GM12891 (cell line): ENCODE measurements at places on chromosomes 12 and 14.

GRCh38 chr12:10213168-10214135 lies 775 bp downstream of the GABARAPL1 start:
- peak; percentile 49 for DNase-seq

GRCh38 chr14:46377305-46377704 lies 274.3 kb downstream of the RPL10L start:
- no peak for DNase-seq

DNA sequence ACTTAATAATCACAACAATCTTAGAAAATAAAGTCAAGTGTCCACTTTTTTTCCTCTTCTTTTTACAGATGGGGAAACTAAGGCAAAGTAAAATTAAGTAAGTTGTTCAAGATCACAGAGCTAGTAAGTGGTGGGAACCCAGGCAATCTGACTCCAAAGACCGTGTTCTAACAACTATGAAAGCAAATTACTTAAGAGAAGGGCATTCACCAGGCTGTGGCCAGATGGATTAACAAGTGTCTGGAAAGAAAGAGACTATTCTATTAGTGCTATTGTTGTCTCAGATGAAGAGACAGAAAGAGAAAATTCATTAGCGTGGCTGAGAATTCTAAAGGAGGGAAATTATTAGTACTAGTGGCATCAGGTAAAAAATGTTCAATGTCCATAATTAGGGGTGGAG lies 48.5 kb downstream of the FGD6 start:
- DNase-seq: no peak

DNA sequence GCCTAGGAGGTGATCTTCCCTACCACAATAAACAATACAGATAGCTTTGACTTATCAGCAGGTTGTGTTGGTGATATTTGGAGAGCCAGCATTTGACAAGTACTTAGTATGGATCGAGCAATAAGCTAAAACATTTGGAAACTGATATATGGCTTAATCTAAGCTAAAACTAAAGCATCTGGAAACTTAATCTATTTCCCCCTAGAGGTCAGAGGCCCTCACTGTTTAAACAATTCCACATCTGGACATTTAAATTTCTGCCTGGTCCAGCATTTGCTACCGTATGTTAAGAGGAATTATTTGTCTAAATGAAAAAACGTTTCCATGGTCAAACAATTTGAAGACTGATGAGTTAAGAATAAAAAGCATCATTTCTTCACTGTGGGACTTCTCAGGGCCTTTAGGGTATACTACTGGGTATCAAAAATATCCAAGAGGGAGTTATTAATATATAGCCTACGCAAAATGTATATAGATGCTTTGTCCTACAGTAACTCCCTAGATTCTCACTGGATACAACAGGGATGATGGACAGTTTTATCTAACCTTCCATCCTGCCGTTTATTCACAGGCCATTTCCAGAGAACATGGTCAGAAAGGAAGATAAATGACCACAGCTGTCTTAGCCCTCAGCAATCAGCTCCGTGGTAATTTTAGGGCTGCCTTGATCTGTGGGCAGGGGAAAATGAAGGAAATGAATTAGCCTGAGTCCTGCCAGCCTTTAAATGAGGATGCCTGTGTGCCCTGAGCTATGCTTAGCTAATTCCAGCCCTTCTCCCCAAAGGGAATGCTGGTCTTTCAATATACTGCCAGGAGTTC lies 135.4 kb upstream of the NUDT4 start:
- no peak for DNase-seq

- no peak for DNase-seq
Observed at GRCh38 chr12:20211541-20211940, 156.8 kb upstream of the PDE3A start.

DNA sequence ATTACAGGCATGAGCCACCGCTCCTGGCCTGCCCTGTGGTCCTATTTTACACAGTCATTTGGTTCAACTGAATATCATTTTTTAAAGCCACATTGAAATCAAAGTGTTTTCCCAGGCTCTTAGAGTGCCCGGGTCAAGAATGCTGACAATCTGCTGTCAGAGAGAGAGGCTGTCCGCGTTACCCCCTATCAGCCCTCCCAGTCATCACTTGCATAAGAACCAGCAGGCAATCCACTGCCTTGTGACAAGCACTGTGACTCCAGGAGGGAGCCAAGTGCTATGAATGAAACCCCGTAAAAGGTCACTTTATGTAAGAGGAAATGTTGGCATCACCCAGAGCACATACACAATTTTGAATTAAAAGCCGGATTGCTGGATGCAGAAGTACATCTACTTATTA lies 13.5 kb downstream of the PHLDA1 start:
- no peak for DNase-seq

DNA sequence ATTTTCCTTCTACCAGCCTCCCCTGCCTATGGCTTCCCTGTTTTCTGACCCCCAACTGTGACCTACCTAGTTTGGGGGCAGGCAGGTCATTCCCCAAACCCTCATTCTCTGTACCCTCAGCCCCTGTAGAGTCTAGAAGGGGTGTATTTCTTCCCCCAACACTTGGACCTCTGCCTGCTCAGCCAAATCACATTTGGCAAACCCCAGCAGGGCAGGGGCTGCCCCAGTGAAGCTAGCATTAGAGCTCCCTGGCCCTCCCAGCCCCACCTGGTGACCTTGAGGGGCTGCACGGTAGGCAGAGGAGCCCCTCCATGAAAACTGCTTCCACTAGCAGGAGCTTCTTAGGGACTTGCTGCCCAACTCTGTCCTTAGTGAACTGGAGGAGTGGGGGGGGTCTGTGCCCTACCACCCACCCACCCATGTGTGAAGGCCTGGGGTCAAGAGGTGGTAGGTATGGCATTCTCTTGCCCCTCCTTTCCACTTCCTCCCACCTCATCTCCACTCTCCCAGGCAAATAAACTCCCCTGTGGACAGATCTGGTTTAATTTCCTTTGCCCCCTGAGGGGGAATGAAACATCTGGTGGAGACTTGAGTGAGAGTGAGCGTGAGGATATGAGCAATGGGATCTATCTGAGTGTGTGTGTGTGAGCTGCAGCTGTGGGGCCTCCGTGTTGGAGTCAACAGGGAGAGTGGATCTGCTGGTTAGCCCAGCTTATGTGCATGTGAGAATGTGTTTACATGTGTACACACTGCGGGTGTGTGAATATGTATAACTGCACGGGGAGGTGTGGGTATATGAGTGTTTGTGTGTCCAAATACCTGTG lies 1.6 kb downstream of the NXPH4 start:
- DNase-seq: no peak

DNA sequence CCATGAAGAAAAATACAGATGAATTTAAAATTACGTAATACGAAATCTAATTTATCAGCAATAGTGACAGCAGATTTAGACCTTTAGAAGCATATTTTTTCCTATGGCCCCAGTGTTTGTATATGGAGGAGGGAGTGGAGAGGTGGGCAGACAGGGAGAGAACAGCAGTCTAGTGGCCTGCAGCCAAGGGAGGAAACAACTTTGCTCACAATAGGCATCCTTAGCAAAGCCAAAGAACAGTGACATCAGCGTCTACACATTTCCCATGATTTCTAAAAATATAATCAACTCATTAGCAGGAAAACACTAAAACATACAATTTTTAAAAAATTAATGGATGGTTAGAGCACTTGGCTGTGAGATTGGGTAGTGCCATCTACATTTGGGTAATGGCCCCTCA lies 622.6 kb upstream of the ATP2B1 start:
- DNase-seq: no peak

GRCh38 chr14:92563359-92563758 lies 49.8 kb downstream of the RIN3 start:
- peak; percentile 47 for DNase-seq

- DNase-seq: peak; percentile 64
Observed at GRCh38 chr12:108616941-108617858, 16.5 kb downstream of the SELPLG start.

DNA sequence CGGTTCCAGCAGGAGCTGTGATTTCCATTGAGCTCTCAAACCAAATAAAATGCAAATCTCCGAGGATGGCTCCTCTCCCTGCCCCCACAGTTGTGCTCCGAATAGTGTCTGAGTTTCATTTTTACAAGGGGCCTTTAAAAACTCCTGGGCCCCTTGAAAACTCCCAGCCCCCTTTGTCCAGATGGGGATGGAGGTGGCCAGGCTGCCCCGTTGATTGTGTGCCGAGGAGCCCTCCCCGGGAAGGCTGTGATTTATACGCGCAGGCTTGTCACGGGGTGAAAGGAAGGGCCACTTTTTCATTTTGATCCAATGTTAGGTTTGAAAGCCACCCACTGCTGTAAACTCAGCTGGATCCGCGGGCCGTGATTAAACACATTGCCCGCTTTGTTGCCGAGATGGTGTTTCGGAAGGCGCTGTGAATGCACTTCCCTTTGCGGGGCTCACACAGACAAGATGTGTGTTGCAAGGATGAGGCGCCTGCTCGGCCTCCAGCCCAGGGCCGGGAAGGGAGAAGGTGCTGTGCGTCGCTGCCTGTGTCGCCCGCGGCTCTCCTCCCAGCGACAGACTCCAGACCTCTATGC lies 98.8 kb downstream of the TMEM132C start:
- DNase-seq: no peak

DNA sequence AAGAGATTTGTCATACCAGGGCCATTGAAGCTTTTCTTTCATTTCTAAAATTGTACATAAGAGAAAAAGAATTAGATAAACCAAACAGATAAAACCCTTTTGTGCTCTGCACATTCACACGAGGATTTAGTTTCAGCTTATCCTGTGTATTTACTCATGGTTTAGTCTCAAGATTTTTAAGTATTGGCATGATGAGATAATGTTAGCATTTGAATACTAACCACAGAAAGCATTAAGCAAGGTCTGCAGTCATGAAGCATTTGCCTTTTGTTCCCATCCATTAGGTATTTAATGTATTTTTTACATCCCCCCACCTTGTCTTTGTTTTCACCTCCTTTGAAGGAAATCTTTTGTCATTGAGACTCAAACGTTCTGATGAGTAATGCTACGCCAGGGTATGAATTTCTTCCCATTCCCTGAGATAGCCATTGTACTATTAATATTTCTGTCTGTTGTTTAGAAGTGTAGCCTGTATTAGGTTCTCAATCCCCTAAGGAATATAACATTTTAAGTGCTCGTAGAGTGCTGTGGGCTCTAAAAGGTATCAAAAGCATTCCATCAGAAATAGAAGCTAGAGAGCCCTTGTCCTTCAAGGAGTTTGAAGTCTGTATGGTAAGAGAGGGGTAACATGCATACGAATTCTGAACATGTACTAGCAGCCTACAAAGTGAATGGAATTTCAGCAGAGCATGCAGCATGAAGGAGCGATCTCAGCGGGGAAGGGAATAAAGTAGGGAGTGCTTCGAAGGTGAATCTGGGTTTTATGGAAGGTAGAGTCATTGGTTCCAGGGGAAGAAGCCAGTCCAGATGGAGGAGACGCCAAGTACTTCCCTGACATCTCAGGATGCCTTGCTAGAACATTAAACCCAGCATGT lies 22.3 kb downstream of the CRADD start:
- DNase-seq: no peak

DNA sequence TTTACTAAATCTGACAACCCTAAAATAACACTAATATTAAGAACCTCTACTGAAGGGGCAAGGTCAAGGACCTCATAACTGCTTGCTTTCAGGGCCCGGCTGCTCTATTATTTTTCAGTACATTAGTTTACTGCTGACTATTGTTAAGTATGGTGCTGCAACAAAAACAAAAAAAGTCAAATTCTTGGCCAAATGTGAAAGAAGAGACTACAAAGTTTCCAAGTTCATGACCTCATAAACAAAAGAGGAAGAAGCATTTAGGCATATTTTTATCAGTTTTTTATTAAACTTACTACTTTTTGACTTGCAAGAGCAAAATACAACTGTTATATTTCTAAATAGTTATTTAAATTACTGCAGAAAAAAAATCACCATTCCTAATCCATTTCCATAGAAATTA lies 109.8 kb upstream of the GPHB5 start:
- no peak for DNase-seq

- DNase-seq: no peak
Observed at GRCh38 chr12:105419606-105420005, 89.1 kb downstream of the C12orf75 start.

DNA sequence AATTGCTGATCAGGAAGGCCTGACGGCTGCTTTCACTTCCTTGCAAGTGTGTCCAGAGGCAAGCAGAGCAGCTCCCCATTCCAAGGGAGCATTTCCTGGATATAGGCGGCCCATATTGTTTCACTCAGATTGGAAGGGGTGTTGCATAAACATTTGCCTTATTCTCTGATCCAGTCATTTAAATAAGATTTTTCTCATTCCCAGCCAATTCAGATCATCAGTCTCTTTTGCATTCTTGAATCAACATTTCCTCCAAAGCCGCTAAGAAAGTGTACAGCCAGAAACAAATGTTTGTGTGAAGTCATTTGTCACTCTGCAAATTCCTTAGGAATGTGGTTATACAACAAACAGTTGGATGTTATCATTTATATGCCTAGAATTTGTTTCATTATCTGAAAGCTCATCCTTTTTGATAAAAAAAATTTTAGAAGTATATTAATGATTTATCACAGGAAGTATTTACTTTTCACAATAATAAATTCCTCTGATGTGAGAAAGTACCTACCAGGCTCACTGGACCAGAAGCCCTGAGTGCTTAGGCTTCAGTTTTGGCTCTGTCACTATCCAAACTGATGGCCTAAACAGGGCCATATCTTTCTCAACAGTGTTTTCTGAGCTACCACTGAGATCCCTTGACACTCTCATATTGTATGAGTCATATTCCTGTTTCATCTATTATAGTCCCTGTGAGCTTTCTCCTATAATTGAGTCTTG lies 379.6 kb downstream of the CCDC91 start:
- no peak for DNase-seq

GRCh38 chr12:54603173-54603814 lies 14.8 kb upstream of the PPP1R1A start:
- peak; percentile 63 for DNase-seq

DNA sequence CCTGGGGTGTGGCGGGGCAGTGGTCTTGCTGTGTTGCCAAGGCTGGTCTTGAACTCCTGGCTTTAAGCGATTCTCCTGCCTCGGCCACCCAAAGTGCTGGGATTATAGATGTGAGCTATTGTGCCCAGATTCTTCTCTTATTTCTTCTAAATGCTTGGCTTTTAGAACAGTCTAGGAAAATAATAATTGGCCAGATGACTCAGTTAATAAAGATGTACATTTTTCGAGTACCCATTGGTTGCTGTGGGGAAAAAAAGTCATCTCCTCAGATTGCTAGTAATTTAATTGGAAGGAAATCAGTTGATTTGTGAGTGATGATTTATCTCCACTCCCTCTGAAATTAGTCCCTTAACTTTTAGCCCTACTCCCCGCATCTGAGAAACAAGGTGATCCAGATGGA lies 45.5 kb downstream of the CHST11 start:
- DNase-seq: no peak

DNA sequence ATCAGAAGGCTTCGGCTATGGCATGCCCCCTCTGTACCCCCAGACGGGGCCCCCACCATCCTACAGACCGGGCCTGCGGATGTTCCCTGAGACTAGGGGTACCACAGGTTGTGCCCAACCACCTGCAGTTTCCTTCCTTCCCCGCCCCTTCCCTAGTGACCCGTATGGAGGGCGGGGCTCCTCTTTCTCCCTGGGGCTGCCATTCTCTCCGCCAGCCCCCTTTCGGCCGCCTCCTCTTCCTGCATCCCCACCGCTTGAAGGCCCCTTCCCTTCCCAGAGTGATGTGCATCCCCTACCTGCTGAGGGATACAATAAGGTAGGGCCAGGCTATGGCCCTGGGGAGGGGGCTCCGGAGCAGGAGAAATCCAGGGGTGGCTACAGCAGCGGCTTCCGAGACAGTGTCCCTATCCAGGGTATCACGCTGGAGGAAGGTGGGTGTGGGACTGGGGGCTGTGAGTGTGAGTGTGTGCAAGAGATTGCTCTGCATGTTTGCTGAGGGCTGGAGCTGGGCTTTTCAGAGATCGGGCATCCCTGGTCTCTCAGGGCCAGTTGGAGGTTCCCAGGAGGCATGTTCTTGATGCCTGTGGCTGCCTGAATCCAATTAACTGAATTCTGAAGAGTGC lies 8.6 kb downstream of the NFATC4 start:
- no peak for DNase-seq

- no peak for DNase-seq
Observed at GRCh38 chr12:124560146-124560890, 7.1 kb downstream of the NCOR2 start.
